Stimulated activated CD8-positive, alpha-beta memory T cell treated with anti-CD3 and anti-CD28 coated beads, Interleukin-4, amount 100 ng/mL, for 1 hour (primary cell): ENCODE measurements at places on chromosomes 6 and 20.

DNA sequence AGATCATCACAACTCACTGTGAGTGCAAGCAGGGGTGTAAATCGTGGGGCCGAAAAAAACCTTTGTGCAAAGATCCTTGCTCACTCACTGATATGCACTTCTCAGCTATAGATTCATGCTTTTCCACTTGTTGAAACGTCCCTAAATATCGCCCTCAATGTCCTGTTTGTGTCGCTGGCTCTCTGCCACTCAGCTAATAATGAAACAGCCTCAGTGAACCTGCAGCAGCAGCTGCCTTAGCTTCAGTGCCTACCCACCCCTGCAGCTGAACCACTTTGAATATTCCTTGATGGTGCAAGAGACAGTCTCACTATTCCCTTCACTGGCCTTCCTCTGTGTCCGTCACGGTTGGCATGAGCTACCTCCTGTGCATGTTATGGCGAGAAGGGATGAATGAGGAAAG, 128.9 kb upstream of the NAA20 start:
- no peak for DNase-seq

- no peak for DNase-seq
These were observed 933 bp downstream of the SSR1 start for GRCh38 chr6:7311917-7312615.

GRCh38 chr6:129163551-129163950, 280.6 kb downstream of the LAMA2 start:
- DNase-seq: no peak

GRCh38 chr6:154593122-154593521, 82.6 kb upstream of the CNKSR3 start:
- no peak for DNase-seq

- DNase-seq: no peak
These were observed 76.4 kb upstream of the HS3ST5 start for GRCh38 chr6:114419175-114419574.

GRCh38 chr6:168826726-168827585, 386.0 kb downstream of the SMOC2 start:
- no peak for DNase-seq

DNA sequence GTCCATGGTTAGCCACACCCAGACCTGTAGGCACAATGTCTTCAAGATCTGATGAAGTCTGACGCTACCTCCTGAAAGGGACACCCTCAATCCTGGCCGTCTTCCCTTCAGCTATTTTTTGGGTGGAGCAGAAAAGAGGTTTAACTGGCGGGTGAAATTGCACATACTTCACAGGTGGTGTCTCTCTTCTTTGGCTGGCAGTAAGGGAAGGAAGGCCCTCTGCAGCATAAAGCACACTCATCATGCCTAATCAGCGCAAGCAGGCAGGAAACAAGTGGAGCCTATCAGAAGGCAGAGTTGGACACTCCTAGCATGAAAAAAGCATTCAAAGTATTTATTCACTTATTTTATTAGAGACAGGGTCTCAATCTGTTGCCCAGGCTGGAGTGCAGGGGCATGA, 32.9 kb downstream of the PNLDC1 start:
- DNase-seq: no peak

DNA sequence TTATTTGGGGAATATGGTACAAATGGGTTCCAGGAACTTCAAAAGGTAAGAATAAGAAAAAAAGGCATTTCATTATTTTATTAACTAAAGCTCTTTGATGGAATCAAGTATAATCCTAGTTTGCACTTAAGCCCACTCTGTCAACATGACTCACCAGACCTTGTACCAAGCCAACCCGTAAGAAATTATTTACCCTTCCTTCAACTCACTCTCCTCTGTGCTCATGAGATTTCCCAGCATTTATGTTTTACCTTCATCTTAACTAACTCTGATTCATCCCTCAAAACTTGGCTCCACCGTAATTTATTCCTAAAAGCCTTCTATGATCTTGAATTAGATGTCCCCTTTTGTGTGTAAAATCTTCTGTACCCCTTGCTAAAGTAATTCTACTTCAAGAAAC, 308.7 kb downstream of the PKHD1 start:
- DNase-seq: no peak

DNA sequence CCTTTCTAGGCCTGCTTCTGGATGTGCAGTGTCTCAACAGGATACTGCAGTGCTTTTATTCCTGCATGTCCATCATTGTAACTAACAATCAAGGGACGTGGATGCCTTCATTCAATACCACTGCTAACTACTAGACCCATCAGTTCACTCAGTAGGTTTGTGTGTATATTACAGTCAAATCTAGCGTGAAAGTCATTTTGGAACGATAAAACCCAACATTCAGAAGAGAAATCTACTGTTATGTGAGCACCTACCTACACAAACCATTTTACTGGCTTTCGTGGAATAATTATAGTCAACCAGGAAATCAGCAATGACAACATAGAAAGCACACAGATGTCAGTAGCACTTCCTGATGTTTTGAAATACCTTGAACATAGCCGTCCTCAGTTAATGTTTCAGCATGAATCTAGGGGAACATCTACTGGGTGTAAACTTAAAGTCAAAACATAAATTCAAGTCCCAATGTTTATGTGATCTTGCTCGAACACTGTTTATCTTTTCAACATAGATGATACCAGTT, 270.6 kb downstream of the FARS2 start:
- no peak for DNase-seq

DNA sequence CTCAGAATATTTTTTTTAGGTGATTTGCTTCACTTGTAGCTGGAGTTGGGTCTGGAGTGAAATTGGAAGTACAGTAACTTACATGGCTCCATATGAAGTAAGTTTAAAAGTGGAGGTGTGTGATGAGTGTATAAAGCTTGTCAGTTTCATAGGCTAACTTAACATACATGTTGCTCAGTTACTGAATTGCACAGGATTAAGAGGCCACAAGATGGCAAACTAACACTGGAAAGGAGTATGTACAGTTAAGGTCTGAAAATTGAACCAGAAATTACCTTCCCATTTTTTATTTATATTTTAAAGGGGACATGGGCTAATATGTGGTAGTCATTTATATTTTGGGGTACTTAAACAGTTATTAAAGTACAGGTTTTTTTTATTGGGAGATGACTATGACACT, 45.3 kb upstream of the SMIM8 start:
- no peak for DNase-seq

GRCh38 chr20:1232286-1233111, 6.7 kb downstream of the RAD21L1 start:
- no peak for DNase-seq

DNA sequence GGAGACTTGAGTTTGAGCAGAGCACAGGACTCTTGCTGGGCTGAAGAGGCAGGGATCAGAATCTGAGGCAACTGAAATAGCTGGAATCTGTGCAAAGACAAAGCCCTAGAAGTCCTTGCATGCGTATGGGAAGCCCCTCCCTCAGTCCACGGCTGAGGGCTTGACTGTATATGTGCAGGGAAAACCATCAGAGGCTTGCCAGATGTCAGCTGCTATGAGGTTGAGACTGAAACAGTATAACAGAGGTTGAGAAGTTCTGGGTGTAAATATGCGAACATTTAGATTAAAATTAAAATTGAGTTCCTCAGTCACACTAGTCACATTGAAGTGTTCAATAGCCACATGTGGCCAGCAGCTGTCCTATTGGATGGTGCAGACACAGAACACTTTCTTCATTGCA, 108.8 kb upstream of the NEDD9 start:
- DNase-seq: no peak

DNA sequence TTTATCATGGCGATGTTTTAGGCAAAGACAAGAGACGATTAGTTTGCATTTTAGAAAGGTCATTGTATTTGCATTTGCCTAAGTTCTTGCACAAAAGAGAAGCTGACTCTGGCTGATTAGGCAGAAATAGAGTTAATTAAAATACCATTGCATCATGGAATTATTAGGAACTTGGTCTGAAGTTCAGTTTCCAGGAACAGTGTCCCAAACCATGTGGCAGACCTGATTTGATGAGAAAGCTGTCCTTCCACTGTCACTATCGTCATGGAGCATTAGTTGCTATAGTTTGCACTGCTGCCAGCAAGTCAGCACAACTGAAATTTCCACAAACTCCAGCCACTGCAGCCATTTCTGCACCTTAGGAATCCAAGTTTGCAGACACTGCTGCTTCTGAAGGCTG, 24.3 kb upstream of the MCUR1 start:
- no peak for DNase-seq

GRCh38 chr6:111520524-111520923, 37.5 kb upstream of the REV3L start:
- no peak for DNase-seq

GRCh38 chr6:40340957-40341356, 246.2 kb downstream of the LRFN2 start:
- no peak for DNase-seq

GRCh38 chr20:36017048-36017951, 48.9 kb downstream of the CNBD2 start:
- no peak for DNase-seq

DNA sequence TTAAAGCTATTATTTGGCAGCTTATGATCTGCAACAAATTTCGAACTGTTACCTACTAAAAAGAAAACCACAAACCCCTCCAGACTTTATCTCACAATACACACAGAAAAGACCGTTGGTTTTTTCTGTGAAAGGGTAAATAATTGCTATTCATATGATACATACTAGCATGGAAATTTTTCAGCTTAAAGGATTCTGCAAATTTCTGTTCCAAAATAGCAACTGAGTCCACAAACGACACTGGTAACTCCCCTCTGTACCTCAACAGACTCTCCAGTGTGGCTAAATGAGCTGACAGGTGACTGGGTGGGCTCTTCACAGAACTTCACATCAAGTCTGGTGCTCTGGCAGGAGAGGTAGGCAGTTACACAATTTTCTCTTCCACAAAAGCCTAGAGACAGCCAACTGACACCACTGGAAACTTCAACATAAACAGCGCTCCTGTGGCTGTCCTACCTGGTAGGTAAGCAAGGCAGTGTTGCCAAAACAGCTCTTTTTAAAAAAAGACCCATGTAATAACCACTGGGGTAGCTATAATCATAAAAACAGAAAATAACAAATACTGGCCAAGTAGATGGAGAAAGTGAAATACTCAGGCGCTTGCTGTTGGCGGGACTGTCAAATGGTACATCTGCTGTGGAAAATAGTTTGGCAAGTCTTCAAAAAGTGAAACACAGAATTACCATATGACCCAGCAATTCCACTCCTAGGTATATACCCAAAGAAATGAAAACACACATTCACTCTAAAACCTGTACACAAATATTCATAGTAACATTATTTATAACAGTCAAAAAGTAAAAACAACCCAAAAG, 37.8 kb downstream of the ELOVL5 start:
- DNase-seq: no peak

DNA sequence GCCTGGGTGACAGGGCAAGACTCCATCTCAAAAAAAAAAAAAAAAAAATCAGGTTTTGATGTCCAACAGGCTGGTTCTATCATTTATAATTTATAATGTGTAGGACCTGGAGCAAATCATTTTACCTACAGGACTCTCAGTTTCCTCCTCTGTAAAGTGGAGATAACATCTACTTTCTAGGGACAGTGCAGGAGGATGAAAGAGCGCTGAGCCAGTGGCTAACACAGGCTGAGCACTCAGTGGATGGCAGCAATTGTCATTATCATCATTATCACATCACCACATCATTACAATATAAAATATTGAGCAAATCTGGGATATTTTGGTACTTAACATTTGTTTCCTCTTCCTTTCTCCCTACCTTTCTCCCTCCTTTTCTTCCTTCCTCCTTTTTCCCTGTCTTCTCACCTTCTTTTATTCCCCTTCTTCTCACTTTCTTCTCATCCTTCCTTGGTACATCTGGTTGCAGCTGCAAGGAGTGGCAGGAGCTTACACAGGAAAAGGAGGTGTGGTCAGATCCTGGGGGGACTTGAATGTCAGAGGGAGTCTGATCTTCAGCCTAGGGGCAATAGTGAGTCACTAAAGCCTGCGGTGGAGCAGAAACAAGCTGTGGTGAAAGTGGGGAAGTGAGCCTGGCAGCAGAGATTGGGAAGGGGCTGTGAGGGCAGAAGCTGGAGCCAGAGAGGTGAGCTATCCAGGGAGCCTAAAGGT, 24.6 kb upstream of the CTNNBL1 start:
- no peak for DNase-seq

DNA sequence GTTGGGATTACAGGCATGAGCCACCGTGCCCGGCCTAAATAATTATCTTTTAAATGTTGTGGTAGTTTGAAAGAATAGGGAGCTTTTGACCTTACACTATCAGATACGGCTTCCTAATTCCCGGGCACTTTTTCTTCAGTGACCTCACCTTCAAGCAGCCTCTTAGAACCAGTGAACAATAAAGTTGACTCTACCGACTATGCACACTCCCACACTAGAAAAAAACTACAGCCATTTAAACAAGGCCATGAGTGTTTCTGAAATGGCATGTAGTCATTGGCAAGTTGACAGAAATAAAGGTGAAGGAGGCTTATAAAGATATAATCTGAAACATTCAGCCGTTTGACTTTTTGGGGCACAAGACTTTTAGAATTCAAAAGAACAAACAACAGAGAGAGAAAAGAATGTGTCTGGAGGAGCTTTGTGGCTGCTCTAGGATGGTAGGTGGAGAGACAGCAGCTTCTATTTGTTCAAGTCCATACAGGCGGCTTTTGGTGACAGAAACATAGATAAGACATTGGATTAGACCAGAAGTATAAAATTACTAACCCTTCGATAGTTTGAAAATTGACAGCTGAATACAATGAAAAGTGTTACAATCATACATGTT, 75.2 kb downstream of the GJA1 start:
- DNase-seq: no peak

DNA sequence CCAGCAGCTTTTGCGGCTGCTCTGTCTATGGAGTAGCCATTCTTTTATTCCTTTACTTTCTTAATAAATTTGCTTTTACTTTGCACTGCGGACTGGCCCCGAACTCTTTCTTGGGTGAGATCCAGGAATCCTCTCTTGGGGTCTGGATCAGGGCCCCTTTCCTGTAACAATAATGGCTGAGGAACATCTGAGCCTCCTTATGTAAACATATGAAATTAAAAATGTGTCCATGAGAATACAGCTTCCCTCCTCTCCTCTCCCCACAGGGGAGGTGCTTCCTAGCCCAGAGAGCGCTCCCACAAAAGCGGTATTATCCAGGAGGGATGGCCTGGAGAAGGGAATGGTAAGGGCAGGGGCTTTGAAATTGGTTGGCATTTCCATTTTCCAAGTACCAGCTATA, 81.1 kb downstream of the PSMG4 start:
- no peak for DNase-seq

DNA sequence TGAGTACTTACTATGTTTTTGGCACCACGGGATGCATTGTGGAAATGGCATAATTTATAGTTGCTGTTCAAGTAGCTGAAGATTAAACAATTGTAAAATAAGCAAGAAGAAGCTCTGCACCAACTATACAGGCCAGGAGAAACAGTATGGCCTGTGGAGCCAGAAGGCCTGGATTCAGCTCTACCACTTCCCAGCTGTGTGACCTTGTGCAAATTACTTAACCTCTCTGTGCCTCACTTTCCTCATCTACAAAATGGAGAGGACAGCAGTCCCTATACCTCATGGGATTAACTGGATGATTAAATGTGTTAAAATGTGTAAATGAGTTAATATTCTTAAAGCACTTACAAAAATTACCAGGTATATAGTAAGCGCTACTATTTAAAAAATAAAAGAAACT, 49.1 kb downstream of the CNKSR3 start:
- no peak for DNase-seq

GRCh38 chr20:10619427-10619826, 54.4 kb downstream of the JAG1 start:
- no peak for DNase-seq
